Mesenteric fat pad (tissue), 1 donor: ENCODE measurements at places on chromosomes 7 and 10.

GRCh38 chr10:126867567-126868365 is 37.5 kb upstream of the DOCK1 start:
- DNase-seq, result no peak

GRCh38 chr10:98272656-98273055 is 4.7 kb upstream of the LOXL4 start:
- peak; percentile 26 for DNase-seq

- DNase-seq, result no peak
These were observed 5.5 kb upstream of the MGAM start for GRCh38 chr7:141990011-141990725.

DNA sequence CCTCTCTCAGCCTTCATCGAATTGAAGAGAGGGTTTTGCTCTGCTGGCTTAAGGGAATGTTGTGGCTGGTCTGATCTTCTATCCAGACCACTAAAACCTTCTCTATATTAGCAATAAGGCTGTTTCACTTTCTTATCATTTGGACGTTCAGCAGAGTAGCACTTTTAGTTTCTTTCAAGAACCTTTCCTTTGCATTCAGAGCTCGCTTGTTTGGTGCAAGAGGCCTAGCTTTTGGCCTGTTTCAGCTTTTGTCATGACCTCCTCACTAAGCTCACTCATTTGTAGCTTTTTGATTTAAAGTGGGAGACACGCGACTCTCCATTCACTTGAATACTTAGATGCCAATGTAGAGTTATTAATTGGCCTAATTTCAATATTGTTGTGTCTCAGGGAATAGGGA is 3.9 kb downstream of the MPP7 start:
- no peak for DNase-seq

GRCh38 chr7:148037044-148037443 is 553.5 kb upstream of the C7orf33 start:
- no peak for DNase-seq

- no peak for DNase-seq
These were observed 29.4 kb downstream of the RABGEF1 start for GRCh38 chr7:66769833-66770512.

- no peak for DNase-seq
These were observed 27.2 kb upstream of the NUB1 start for GRCh38 chr7:151314401-151314800.

DNA sequence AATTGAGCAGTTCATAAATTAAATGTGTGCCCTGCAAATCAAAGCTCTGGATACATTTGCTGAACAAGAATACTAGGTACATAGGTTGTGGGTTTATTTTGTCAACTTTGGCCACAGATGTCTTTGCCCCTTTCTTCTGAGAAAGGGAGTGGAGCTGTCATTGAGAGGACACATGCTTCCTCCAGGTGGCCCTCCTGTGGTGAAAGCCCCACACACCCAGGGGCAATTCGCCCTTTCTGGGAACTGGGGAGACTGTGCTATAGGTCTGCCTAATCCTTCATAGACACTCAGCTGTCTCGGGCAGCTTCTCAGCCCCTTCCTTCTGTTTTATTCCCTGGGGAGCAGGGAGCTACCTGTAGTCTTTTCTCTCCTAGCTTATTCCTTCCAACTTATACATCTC is 605.7 kb upstream of the DPP6 start:
- no peak for DNase-seq

- no peak for DNase-seq
These were observed 34.5 kb upstream of the RBM20 start for GRCh38 chr10:110609605-110610004.

DNA sequence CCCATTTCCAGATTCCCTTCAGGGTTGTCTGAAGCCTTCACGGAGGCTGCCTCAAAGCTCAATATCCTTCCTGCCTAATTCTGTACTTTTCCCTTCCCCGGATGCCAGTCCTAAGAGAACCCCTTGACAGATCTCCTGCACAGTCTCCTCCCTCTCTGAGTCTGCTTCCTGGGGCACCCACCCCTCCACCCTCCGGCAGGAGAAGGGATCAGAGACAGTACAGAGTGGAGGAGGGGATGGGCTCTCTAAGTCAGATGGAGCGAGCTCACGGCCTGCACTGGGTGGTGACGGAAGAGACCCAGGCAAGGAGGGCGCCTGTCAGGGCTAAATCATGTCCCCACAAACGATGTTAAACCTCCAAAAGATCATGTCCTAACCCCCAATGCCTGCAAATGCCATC is 48.0 kb upstream of the CARD11 start:
- DNase-seq, result no peak

- DNase-seq, result no peak
These were observed 1.9 kb downstream of the COX15 start for GRCh38 chr10:99730026-99730425.

GRCh38 chr10:971150-971542 is 17.1 kb upstream of the GTPBP4 start:
- peak; percentile 16 for DNase-seq

DNA sequence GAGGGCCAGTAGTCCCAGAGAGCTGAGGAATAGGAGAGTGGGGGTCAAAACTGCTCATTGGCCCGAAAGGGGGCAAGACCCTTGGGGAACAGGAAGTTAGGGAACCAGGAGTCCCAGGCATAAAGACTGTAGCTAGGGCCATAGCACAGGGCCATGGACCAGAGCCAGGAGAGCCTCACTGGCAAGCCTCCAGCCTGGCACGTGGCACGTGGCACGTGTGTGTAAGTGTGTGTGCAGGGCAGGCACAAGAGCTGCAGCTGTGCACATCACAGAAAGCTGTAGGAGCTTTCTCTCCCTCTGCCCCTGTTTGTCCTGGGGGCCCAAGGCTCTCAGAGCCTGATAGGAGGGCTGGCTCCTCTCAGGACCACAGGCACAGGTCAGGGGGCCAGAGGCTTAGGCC is 47.8 kb upstream of the SLF2 start:
- DNase-seq, result no peak

- DNase-seq, result no peak
These were observed 39.5 kb downstream of the AGK start for GRCh38 chr7:141590666-141591065.

DNA sequence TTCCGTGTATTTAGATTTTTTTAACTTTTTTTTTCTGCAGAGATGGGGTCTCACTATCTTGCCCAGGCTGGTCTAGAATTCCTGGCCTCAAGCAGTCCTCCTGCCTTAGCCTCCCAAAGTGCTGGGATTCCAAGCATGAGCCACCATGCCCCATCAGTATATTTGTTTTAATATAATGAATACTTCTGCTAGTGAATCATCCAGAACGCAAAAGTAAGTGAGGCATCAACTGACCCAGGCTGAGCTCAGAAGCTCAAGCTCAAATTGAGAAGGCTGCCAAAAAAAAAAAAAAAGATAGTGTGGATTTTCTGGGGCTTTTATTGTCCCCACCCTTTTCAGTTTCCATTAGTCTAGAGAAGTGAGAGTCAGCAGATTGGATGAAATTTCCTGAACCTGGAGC is 39.0 kb upstream of the TECTB start:
- no peak for DNase-seq

GRCh38 chr7:119969054-119969453 is 303.9 kb upstream of the KCND2 start:
- DNase-seq, result no peak

DNA sequence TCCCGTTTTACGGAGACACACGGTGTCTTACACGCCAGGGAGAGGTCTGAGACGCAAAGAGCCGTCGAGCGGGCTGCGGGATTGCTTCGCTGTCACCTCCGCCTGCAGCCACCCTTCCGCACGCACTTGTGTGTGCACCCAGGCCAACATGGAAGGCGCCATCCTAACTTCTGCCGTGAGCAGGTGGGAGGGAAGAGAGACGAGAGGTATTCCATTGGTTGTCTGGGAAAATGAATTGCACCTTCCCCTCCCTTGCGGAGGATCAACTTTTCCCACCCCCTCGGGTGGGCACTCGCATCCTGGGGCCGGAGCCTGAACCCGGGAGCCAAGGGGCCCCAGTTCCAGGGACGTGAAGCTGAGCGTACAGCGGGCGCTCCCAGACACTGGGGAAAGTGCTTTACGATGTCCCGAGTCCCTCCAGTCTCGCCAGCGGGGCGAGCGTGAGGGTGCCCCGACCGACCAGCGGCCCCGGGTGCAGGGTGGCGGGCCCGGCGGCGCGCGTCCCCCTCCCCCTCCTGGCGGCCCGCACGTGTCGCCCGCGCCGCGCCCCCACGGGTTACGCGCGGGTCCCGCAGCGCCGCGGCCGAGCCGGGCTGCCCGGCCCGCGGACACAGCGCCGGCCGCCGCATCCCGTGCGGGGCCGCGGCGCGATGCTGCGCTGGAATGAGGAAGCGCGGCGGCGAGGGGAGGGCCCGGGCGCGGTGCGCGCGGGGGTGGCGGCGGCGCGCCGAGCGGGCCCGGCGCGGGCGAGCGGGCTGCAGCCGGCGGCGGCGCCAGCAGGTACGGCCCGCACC is 984 bp upstream of the IKZF1 start:
- DNase-seq, result no peak

DNA sequence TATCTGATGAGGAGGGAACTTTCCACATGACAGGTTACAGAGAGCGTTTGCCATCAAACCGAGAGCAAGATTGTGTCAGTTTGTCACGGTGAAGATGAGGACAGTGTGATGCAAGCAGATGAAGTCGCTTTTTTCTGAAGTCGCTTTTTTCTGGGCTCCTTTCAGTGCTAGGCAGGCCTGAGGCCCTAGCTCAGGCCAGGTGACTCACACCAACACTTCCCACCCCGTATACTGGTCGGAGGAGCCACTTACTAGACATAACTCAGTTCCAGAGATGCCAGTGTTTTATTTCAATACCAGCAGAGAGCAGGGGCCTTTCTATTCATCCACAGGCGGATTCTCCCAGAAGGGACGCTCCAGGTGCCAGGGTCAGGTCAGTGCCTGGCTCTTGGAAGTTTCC is 58.9 kb downstream of the SFMBT2 start:
- DNase-seq, result no peak

GRCh38 chr7:44824894-44825526 is 22.9 kb downstream of the H2AZ2 start:
- DNase-seq, result peak; percentile 62

GRCh38 chr7:74141705-74142104 is 32.5 kb upstream of the EIF4H start:
- no peak for DNase-seq

- no peak for DNase-seq
These were observed 91.9 kb downstream of the ZNF783 start for GRCh38 chr7:149353739-149354504.
